ENCODE measurements at places on chromosomes 12 and 14.

- no peak for DNase-seq
These were observed 70.8 kb downstream of the SRGAP1 start for GRCh38 chr12:63915105-63915800.

DNA sequence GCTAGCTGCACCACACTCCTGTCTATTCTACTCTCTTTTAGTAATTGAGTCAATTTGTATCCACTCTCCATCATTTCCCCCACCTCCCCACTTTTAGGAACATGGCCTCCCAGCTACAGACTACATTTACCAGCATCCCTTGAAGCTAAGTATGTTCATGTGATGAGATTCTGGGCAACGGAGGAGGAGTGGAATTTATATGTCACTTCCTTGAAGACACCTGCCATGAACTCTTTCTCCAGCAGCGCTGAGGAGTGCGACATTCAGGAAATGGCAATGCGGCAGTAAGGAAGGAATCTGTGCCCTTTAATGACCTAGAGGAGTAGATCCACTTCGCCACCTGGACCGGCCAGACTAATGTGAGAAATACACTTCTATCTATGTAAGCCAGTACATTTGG, 243.7 kb upstream of the DIO2 start:
- DNase-seq: no peak

- DNase-seq: no peak
These were observed 65.5 kb upstream of the STON2 start for GRCh38 chr14:81465507-81466228.

DNA sequence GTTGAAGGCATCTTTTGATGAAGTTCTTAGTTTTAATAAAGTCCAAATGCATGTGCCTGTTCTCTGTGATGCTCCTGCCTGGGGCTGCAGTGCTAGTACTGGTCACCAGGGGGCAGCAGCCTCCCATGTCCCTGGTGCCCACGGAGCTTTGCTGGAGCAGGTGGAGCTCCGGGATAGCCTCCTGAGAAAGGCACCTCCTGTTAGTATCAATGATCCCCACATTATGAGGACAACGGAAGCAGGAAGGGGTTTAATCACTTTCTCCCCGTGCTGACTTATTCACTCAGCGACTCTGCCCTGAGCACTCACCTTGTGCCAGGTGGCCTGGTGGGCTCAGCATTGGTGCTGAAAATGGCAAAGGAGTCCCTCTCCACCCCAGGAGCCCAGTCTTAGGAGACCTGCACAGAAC, 123.0 kb upstream of the PZP start:
- DNase-seq: peak; percentile 45

- no peak for DNase-seq
These were observed 498.3 kb downstream of the FOXG1 start for GRCh38 chr14:29264865-29265264.

- no peak for DNase-seq
These were observed 21.0 kb downstream of the CHST11 start for GRCh38 chr12:104477510-104478390.

DNA sequence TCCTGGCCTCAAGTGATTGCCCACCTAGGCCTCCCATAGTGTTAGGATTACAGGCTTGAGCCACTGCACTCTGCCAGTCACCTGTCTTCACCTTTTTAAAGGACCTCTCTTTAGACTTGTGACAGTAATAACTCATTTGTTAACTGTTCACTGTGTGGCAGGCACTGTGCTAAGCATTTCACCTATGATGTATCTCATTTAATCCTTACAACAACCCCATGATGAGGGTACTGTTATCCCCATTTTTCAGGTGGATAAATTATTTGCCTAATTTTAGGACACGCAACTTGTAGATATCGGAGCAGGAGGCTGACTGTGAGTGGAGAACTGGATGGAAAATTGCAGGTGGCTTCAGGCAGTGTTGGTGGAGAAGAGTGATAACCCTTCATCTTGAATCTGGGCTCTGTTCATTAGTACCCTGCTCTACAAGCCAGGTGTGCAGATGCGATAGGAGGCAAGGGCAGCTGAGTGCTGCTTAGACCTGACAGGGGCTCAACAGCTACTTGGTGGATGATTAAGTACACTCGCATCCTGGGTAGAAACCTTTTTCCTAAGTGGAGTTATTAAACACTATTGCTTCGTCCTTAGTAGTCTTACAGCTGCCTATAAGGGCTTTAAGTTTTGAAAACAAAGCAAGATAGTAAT, 2.7 kb downstream of the TCTN1 start:
- no peak for DNase-seq

DNA sequence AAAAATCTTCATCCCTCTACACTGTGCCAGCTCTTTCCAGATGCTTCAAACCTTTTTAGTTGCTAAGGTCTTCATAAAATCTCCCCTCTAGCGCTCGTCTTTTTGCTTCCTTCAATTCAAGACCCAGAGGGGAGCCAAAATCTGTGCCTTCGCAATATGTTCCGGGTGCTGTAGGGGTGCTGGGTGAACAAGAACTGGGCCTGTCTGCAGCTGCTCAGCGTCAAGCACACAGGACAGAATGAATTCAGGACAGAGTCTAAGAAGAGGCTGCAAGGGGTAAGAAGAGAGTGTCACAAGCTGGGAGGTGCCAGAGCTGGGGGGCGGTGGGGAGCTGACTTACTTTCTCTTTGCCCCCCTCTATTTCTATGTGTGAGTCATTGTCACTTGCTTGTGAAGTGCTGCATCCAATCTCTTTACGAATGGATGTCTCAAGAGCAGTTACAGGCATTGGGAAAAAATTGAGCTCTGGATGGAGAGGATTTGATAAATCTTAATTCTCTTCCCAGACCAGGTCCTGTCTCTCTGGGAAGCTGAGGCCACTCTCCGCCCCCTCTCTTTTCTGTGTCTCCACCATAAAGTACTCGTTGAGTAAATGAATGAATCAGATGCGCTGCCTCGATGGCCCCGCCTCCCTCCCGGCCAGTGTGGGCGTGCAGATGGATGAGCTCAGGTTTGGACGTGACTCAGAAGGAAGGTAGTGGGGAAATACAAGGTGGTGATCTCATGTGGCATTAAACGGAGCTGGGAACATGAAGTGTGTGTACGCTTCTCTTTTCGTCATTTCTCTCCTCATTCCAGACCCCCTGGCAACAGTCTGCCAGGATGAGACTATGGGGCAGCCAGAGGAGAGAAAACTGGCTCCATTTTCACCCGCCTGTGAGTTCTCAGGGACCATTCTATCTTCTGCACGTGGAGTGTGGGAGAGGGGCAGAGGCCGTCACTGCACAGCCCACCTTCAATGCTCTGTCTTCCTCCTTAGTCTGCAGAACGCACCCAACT, 91.3 kb downstream of the TSPAN9 start:
- no peak for DNase-seq

GRCh38 chr12:104785886-104786285, 172.2 kb downstream of the SLC41A2 start:
- DNase-seq: no peak

DNA sequence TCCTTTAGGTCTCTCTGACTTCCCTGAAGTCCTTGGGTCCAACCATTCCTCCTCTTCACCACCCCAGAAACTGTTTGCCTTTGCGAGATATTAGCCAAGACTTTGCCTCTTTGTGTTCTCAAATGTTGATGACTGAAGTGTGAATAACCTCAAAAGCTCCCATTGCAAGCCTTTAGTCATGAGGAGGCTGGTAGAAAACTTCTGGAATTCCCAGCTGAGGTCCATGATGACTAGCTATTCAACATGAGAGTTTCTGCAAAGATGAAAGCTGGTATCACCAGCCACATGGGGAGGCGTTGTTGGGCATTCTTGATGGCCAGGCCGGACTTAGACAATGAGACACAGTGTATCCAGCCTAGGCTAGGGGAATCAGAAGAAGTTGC, 111.7 kb downstream of the TBX5 start:
- DNase-seq: no peak

DNA sequence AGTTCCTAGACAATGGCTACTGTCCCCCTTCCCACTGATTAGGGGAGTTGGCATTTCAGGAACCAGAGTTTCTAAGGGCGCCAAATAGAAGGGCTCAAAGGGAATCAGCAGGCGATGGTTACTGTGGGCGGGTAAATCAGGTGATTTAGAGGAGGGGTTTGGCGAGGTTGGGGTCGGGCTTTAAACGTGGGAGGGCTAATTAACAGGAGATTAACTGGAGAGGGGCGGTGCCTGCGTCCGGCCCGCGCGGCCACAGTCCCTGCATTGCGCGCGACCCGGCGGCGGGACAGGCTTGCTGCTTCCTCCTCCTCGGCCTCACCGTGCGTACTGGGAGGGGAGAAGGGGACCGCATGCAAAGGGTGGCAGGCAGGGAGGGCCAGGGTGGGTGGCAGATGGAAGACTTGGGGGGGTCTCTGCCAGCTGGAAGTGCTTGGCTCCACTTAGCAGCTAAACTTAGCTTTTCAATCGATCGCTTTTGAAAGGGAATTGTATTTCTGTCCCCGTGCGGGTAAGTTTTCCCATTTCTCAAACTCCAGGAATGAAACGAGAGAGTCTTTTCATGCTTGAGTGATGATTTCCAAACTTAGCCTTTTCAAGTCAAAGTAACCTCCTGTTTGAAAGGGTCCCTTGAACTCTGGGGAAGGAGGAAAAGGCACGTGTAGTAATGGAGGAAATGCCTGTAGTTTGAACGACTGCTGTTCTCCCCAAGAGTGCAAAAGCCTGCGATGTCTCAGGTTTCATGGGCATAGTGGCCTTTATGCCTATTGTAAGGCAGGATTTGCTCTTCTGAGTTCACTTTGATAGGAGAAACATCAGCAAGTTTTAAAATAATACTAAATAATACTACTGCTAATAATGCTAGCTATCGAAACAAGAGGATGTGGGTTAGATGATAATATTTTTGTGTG, at the start of gene MGST1:
TSS of gene MGST1 (plus strand) at position 255 of the 908 bp plus-strand sequence. CDS start 6,608 bp downstream, outside the sequence.
- no peak for DNase-seq

DNA sequence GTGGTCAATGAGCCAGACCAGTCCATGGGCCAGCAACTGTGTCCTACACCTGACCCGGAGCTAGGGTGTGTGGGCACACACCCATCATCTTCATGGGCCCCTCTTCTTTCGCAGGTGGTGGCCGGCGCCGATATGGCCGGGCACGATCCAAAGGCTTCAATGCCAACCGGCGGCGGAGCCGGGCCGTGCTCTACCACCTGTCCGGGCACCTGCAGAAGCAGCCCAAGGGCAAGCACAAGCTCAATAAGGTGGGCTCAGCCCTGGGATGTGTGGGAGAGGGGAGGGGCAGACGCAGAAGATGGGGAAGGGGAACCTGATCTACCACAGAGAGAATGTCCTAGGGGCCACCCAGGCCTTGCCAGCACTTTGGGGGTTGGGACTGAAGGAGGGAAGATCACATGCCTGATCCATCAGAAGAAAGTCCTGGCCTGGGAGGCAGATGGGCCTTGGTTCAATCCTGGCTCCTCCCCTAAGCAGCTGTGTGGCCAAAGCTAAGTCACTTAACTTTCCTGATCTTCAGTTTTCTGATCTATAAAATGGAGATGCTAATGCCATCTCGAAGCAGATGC, 3.8 kb downstream of the KCNH3 start:
- DNase-seq: no peak

DNA sequence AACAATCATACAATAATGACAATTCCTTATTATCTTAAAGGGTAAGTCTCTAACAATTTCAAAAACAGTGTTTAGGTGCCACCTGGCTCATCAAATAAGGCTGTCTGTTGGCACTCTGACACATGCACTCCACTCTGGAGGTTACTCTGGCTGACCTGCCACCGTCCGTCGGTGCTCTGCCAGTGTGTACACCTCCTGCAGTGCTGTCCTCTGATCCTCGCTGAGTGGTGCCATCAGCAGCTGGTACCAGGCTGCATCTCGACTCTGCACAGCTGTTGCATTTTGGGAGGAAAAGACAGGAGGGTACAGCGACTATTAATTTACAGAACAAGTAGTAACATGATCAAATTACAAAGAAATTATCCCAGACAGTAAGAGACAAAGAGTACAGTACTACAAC, 63.9 kb downstream of the IPO8 start:
- DNase-seq: no peak

GRCh38 chr12:22709292-22709691, 84.3 kb downstream of the ETNK1 start:
- no peak for DNase-seq

- DNase-seq: no peak
These were observed 109.9 kb downstream of the CALM1 start for GRCh38 chr14:90506748-90507147.

- DNase-seq: no peak
These were observed 5.9 kb downstream of the DDHD1 start for GRCh38 chr14:53147208-53147607.

DNA sequence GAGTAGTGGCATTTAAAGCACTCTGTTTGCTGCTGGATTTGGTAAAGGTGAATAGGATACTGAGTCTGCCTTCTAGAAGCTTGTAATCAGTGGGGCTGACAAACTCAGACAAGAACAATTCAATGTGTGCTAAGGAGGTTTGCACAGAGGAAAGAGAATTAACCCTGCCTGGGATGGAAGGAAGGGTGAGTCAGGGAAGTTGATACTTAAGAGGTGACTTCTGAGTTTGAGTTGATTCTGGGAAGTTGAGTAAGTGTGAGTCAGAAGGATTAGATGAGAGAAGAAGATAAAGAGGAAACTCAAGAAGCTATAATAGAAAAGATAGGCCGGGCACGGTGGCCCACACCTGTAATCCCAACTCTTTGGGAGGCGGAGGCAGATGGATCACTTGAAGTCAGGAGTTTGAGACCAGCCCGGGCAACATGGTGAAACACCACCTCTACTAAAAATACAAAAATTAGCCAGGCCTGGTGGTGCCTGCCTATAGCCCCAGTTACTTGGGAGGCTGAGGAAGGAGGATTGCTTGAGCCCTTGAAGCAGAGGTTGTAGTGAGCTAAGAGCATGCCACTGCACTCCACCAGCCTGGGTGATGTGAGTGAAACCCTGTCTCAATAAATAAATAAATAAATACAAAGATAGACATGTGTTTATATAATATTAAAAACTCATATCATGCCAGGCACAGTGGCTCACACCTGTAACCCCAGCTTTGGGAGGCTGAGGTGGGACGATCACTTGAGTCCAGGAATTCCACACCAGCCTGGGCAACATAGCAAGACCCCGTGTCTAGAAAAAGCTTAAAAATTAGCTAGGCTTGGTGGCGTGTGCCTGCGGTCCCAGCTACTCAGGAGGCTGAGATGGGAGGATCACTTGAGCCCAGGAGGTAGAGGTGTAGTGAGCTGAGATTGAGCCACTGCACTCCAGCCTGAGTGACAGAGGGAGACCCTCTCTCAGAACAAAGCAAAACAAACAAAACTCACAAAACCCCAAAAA, 126.8 kb upstream of the CPM start:
- DNase-seq: no peak

DNA sequence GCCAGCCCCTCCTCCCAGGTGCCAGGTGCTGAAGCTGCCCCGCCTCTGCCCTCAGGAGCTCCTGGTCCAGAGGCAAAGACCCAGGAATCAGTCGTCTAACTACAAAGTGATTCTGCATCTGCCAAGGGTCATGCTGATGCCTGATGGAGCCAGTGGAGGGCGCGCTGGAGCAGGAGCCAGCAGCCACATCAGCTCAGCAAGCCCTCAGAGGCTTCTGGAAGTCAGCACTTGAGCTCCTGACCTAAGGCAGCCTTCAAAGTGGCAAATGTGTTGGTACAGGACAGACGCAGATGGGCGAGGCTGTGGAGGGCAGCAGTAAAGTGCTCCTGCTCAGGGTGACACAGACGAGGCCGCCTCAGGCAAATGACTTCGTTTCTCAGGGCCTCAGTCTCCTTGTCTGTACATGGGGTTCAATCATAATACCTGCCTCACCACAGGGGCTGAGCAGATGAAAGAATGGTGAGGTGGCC, 10.9 kb downstream of the C12orf43 start:
- DNase-seq: peak; percentile 33

- DNase-seq: peak; percentile 45
These were observed 15.5 kb downstream of the EMP1 start for GRCh38 chr12:13211859-13212664.

- DNase-seq: no peak
These were observed 133.6 kb upstream of the DNM1L start for GRCh38 chr12:32545413-32545980.

GRCh38 chr12:46005151-46005797, 14.9 kb upstream of the SCAF11 start:
- no peak for DNase-seq

GRCh38 chr12:124847113-124848074, 16.3 kb downstream of the SCARB1 start:
- DNase-seq: no peak

Measured in CD8-positive, alpha-beta T cell (primary cell).